NCI-H1417 (cell line): ENCODE measurements at places on chromosomes 3 and 15.
A peak's percentile ranks its signal among the peaks of the same experiment; 100 is the strongest.

GRCh38 chr15:93052090-93052879 is 36.7 kb downstream of the RGMA start:
- DNase-seq: no peak

DNA sequence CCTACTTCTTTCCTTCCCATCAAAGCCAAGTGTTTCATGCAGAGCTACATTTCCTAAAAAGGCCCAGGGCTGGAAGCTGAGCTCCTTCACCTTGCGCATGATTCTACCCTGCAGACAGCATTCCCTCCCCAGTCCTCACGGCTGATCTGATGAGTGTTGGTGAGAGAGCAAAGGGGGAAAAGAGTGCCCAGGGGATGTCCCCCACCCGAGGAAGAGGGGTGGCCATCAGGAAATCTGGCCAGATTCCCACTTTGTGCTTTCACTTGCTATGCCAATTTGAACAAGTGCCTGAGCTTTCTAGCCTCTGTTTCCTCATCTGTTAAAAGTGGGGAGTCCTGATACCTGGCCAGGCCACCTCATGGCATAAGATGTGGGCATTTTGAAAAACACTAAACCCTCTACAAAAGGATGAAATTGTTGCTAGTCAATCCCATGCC is 231.0 kb upstream of the TLE3 start:
- no peak for DNase-seq

DNA sequence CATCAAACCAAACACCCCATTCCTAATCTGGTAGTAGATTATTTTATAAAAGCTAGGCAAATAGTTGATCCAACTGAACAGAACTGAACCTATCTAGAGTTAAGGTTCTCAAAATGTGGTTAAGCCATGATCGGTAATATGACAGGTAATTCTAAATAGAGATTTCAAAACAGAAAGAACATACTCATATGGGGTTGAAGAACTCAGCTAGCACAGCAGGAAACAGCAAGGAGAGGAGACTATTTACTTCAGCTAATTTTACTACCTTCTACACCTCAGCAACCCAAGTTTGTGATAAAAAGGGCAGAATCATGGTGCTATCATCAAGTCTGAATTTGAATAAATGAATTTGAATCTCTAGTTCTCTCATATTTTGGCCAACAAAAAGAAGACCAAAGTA is 11.8 kb downstream of the CD47 start:
- no peak for DNase-seq

DNA sequence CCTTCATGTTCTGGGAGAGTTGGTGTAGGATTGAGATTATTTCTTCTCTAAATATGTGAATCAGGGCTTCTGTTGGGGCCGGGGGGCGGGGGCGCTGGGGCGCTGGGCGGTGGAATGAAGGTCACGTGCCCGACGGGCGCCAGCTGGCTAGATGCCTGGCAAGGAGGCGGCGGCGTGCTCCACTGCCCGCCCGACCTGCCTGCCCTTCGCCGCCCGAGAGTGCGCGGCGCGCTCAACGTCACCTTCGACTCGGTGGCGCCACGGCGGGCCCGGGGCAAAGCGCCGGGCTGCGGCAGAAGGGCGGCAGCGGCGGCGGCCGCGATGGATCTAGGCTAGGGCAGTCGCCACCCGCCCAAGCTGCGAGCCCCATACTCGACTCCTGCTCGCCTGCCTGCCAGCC is 47.0 kb upstream of the LHFPL4 start:
- DNase-seq: peak; percentile 53

DNA sequence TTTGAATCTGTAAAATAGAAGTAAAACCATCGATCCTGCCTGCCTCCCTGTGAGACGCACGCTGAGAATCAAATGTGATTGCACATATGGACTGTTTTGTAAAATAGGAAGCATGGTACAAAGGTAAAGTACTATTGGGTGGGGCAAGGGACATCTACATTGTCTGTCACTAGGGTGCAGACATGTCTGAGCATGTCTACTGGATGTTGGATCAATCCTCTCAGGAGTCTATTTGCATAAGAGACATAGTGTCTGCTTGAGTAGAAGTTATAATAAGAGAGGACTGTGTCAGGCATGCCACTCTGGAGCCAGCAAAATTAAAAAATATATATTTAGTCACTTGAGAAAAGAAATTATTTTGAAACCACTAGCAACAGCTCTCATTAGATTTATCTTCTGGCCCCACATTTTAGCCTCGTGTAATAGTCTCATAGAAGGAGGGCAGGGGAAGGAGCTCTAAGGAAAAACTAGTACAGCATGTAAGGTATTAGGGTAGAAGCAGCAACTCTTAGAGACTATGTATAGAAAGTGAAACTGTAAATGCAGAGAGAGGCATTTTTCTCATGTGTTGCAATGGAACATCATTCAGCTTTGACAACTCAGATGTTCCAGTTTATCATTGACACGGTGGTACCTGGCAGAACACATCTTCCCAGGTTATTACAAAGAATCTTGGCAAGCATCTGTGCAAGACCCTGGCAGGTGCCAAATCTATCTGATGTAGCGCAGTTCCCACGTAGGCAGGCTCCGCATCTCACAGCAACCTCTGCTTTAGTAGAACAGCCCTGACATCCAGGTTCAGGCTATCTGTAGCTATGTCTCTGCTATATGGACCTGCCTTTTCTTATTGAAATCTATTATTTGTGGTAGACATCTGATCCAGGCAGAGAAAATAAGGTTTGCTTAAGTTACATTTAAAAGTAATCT is 85.2 kb upstream of the CHL1 start:
- peak; percentile 77 for DNase-seq

DNA sequence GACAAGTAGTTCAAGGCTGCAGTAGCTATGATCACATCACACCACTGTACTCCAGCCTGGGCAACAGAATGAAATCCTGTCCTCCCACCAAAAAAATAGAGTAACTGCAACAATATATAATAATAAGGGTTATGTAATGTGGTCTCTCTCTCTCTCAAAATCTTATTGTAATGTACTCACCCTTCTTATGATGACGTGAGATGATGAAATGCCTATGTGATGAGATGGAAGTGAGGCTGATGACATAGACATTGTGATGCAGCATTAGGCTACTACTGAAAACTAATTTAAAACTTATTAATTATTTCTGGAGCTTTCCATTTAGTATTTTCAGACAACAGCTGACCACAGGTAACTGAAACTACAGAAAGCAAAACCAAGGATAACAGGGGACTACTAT is 27.4 kb downstream of the TASOR start:
- no peak for DNase-seq
